ENCODE measurements at places on chromosomes 6 and 20.
A peak's percentile ranks its signal among the peaks of the same experiment; 100 is the strongest.

- no peak for DNase-seq
- no peaks in the 10 kb centered on the region for H3K4me1 ChIP-seq
- H3K27me3 ChIP-seq, result no peaks in the 10 kb centered on the region
- H3K4me3 ChIP-seq, result no peak overlapping the region
Observed at GRCh38 chr6:35710241-35710847, 21.6 kb upstream of the FKBP5 start.

DNA sequence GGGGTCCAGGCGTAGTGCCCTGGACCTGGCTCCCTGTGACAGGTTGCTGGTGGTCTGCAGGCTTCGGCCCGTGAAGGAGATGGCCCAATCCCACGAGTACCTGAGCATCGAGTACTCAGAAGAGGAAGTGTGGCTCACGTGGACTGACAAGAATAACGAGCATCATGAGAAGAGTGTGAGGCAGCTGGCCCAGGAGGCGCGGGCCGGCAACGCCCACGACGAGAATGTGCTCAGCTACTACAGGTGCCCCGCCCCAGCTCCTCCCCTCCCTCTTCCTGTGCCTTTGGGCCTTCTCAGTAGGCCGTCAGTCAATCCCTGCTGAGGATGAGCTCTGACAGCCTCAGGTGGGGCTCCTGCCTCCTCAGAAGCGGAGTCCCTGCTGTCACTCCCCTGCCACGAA, 42.6 kb downstream of the UQCC2 start:
- peak; percentile 83 for DNase-seq
- no peak overlapping the region for H3K27ac ChIP-seq
- H3K4me1 ChIP-seq, result no peaks in the 10 kb centered on the region
- no peak overlapping the region for H3K4me3 ChIP-seq
- H3K27me3 ChIP-seq, result no peaks in the 10 kb centered on the region

- H3K27ac ChIP-seq, result no peak overlapping the region
- no peak overlapping the region for H3K4me3 ChIP-seq
- H3K4me1 ChIP-seq, result peaks cover 6% of the 10 kb centered on the region
- no peaks in the 10 kb centered on the region for H3K36me3 ChIP-seq
- DNase-seq, result peak; percentile 77
- no peaks in the 10 kb centered on the region for H3K27me3 ChIP-seq
Observed at GRCh38 chr6:108838101-108838717, 10.0 kb upstream of the ARMC2 start.

- no peaks in the 10 kb centered on the region for H3K36me3 ChIP-seq
- H3K27ac ChIP-seq, result no peak overlapping the region
- H3K4me1 ChIP-seq, result no peaks in the 10 kb centered on the region
- no peak overlapping the region for H3K4me3 ChIP-seq
- no peaks in the 10 kb centered on the region for H3K27me3 ChIP-seq
- DNase-seq, result no peak
Observed at GRCh38 chr20:46640536-46641311, 10.5 kb downstream of the SLC13A3 start.

DNA sequence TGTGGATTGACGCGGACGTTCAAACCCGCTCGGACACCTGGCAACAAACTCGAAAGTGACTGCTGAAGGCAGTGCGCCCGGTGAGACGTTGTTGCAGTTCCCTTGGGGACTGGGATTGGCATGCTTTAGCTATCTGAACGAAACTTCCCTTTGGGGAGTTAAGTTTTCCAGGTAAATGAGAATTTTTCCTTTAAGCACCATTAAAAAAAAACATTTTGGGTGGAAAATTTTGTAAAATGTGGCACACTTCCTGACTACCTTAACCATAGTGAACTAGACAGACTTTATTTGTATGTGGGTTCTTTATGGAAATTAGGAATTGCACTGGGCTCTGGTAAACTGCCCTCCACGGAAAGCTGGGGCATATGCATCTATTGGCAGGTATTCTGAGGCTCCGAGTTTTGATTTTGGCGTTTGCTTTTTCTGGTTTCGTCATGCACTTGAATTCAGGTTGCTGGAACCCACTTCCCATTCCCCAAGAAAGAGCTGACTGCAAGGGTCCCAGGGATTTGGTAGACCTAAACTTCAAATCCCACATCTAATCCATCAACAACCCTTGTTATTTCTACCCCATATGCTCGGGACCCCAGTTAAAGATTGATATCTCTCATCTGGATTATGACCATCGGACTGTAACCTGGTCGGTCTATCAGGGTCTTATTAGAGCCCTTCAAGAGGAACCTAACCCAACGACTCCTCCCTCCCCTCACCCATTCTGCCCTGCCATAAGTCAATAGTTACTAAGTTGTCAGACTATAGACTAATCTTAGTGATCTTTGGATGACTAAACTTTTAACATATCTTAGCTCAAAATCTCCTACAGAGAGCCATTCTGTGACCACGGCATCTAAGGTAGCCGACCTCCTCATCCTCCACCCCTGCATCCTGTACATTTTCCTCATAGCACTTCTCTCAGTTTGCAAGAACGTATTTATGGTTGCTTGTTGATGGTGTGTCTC, 800 bp upstream of the DYNLT1 start:
- peak overlapping the region; percentile 98 for H3K4me3 ChIP-seq
- H3K4me1 ChIP-seq, result peaks cover 47% of the 10 kb centered on the region
- H3K27me3 ChIP-seq, result no peaks in the 10 kb centered on the region
- peaks cover 10% of the 10 kb centered on the region for H3K36me3 ChIP-seq
- peak overlapping the region; percentile 99 for H3K27ac ChIP-seq
- DNase-seq, result peak; percentile 0

GRCh38 chr6:81895511-81896185, 143.2 kb upstream of the TENT5A start:
- no peak for DNase-seq
- no peaks in the 10 kb centered on the region for H3K27me3 ChIP-seq
- peak overlapping the region; percentile 20 for H3K27ac ChIP-seq

DNA sequence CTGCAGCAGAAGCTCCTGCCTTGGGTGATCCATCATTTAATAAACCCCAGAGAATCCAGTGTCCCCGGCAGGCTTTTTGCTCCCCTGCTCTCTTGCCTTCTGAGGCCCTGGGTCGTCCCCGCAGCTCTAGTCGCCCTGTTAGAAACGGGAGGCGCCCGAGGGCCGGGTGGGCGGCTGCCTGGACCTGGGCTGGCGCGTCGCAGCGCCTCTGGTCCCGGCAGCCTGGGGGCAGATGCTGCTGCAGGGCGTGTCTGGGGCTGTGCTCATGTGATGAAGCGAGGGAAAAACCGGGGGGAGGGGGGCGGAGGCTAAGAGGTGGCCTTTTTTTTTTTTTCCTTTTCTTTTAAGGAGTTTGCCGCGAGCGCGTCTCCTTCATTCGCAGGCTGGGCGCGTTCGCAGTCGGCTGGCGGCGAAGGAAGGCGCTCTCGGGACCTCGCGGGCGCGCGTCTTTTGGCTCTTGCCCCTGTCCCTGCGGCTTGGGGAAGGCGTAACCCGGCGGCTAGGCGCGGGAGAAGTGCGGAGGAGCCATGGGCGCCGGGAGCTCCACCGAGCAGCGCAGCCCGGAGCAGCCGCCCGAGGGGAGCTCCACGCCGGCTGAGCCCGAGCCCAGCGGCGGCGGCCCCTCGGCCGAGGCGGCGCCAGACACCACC, 394 bp downstream of the AKAP12 start:
- H3K4me1 ChIP-seq, result no peaks in the 10 kb centered on the region
- no peaks in the 10 kb centered on the region for H3K36me3 ChIP-seq
- peak overlapping the region; percentile 62 for H3K4me3 ChIP-seq
- H3K27me3 ChIP-seq, result peaks cover 21% of the 10 kb centered on the region

GRCh38 chr6:15329197-15329671, 83.4 kb downstream of the JARID2 start:
- H3K27ac ChIP-seq, result no peak overlapping the region
- DNase-seq, result no peak
- H3K4me1 ChIP-seq, result peaks cover 38% of the 10 kb centered on the region
- H3K36me3 ChIP-seq, result no peaks in the 10 kb centered on the region

GRCh38 chr20:341682-342081, 5.2 kb upstream of the NRSN2 start:
- no peaks in the 10 kb centered on the region for H3K4me1 ChIP-seq
- no peaks in the 10 kb centered on the region for H3K27me3 ChIP-seq
- no peaks in the 10 kb centered on the region for H3K36me3 ChIP-seq
- no peak overlapping the region for H3K27ac ChIP-seq

DNA sequence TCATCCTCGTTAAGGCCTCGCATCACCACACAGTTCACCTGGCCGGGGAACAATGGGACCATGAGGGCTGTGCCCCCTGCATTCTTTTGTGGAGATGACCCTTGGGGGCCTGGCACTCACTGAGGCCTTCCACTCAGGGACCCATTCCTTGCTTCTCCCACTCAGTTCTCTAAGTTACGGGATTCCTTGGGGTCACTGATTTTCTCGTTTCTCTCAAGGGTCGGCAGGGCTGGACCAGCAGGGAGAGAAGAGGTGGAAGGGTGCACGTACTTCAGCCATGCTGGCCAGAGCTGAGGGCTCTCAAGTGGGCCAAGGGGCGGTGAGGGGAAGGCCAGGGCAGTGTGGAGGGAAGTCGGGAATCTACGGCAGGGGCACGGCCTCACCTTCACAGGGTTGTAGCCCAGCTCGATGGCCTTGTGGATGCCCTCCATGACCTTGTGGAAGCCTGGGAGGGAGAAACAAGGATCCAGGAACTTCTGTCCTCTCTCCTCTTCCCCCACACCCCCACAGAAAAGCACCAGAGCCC, 20.8 kb downstream of the MOCS1 start:
- no peaks in the 10 kb centered on the region for H3K27me3 ChIP-seq
- H3K4me1 ChIP-seq, result no peaks in the 10 kb centered on the region
- H3K4me3 ChIP-seq, result no peak overlapping the region
- no peak overlapping the region for H3K27ac ChIP-seq
- DNase-seq, result no peak
- H3K36me3 ChIP-seq, result peaks cover 56% of the 10 kb centered on the region

GRCh38 chr6:150511313-150511712, 88.4 kb upstream of the PLEKHG1 start:
- H3K27ac ChIP-seq, result no peak overlapping the region
- no peaks in the 10 kb centered on the region for H3K36me3 ChIP-seq
- H3K4me3 ChIP-seq, result no peak overlapping the region
- no peaks in the 10 kb centered on the region for H3K4me1 ChIP-seq
- no peaks in the 10 kb centered on the region for H3K27me3 ChIP-seq
- no peak for DNase-seq

- H3K27me3 ChIP-seq, result no peaks in the 10 kb centered on the region
- H3K4me3 ChIP-seq, result no peak overlapping the region
- no peak overlapping the region for H3K27ac ChIP-seq
- no peaks in the 10 kb centered on the region for H3K36me3 ChIP-seq
- H3K4me1 ChIP-seq, result peaks cover 26% of the 10 kb centered on the region
- no peak for DNase-seq
Observed at GRCh38 chr6:150636808-150637207, 37.1 kb downstream of the PLEKHG1 start.

DNA sequence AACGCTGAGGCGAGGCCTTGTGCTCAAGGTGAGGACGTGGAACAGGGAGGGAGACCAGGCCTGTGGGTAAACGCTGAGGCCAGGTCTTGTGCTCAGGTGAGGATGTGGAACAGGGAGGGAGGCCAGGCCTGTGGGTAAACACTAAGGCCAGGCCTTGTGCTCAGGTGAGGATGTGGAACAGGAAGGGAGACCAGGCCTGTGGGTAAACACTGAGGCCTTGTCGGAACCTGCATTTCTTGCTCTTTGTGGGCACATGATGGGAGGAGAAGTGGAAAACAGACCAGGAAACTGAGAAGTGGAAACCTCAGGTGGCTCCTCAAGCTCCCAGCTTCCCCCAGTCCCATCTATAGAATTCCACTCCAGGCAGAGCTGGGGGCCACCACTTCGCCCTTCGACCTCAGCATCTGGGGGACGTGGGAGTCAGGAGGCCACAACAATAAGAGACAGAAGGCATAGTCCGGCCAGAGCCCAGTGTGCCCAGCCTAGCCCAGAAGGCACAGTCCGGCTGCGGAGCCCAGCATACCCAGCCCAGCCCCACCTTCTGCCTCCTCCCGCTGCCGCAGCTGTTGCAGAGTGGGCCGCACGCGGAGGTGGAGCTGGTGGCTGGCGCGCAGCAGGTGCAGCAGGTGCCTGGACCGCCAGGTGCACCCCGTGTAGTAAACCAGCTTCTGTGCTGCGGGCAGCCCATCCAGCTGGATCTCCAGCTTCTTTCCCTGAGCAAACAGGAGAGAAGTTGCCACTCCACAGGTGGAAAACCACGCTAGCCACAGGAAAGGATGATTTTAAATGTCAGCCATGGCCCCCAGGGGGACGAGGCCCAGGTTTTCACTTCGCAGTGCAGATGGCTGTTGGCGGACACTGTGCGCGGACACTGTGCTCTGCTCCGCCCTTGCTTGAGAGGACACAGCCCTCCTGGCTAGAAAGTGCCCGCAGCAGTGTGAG, 17.5 kb downstream of the FRMD1 start:
- H3K4me1 ChIP-seq, result peaks cover 3% of the 10 kb centered on the region
- H3K4me3 ChIP-seq, result no peak overlapping the region
- no peaks in the 10 kb centered on the region for H3K27me3 ChIP-seq
- DNase-seq, result no peak
- no peak overlapping the region for H3K27ac ChIP-seq
- no peaks in the 10 kb centered on the region for H3K36me3 ChIP-seq

- no peaks in the 10 kb centered on the region for H3K36me3 ChIP-seq
- H3K4me3 ChIP-seq, result no peak overlapping the region
Observed at GRCh38 chr6:75128878-75129570, 76.8 kb downstream of the COL12A1 start.

GRCh38 chr20:3119044-3119443, 34.5 kb upstream of the AVP start:
- H3K4me1 ChIP-seq, result peaks cover 3% of the 10 kb centered on the region
- no peak for DNase-seq
- H3K36me3 ChIP-seq, result peaks cover 21% of the 10 kb centered on the region

Data from upper lobe of right lung (tissue), 1 donor.